ENCODE measurements at places on chromosomes 11 and 22.

GRCh38 chr11:14499178-14499559 is 442 bp downstream of the COPB1 start:
- no peak for DNase-seq

GRCh38 chr11:130765406-130765805 is 150.9 kb downstream of the SNX19 start:
- DNase-seq: no peak

GRCh38 chr11:1043563-1044096 is 7.1 kb upstream of the MUC6 start:
- no peak for DNase-seq

DNA sequence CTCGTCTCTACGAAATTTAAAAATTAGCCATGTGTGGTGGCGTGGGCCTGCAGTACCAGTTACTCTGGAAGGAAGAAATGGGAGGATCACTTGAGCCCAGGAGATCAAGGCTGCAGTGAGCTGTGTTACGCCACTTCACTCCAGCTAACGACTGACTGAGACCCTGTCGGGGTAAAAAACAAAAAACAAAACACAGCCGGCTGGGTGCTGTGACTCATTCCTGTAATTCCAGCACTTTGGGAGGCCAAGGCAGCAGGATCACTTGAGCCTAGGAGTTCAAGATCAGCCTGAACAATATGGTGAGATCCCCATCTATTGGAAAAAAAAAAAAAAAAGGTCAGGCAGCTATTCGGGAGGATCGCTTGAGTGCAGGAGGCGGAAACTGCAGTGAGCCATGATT is 2.4 kb downstream of the PAFAH1B2 start:
- no peak for DNase-seq

DNA sequence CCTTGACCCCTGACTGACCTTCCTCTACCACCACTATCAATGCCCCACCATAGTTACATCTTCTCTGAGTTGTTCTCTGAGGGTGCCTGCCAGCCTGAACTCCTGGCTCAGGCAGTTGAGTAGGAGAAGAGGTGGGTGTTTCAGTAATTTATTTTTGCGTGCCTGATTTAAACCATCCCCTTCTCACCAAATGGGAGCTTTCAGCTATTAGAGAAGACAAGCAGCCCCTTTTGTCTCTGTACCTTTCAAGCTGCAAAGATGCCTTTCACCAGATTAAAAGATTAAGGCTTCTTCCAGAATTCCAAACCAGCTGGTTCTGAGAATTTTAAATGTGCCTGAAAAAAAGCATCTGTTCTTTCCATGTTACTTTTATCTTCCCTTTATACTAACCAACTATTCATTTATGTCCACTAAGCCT is 223.8 kb downstream of the FAM76B start:
- no peak for DNase-seq

DNA sequence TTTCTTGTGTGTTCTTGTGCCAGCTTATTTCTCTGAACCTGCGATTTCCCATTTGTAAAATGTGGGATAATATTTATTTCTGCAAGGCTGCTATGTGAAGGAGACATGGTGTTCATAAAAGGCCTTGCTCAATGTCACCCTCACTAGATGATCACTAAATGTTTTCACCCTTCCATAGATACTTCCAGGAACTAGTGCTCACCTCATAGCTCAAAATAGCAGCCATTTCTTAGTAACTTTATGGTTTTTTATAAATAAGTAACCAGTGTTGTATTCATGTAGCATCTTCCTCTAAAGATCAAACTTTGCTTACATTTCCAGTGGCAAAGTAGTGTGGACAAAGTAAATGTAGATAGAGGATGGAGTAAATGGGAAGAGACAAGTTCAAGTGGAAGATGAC is 23.8 kb downstream of the SYTL2 start:
- DNase-seq: no peak

All from GDM1 (cell line).